T-helper 2 cell treated with Interferon-gamma antibody and Interleukin-4, amounts not matched to agents 100 ng/mL and 5 ng/mL, for 36 hours (primary cell): ENCODE measurements at places on chromosomes 12 and 14. TPM values are rescaled to one million over a fixed set of nuclear protein-coding genes. Genes with fewer than 3 reads are reported as not detected.

Gene FOXG1
- not detected in 2 replicates for total RNA-seq

Gene CLEC4C
- not detected in 2 replicates for total RNA-seq

Gene CFAP251
- total RNA-seq, result 0.48 and 0.66 TPM in 2 replicates

Gene C12orf42
- total RNA-seq, result 0.32 and 0.80 TPM in 2 replicates

Gene SLC8A3
- 0.05 TPM in 1 of 2 replicates, not detected in the other for total RNA-seq

Gene CALCOCO1
- total RNA-seq, result 40.7 and 45.5 TPM in 2 replicates

Gene HRK
- total RNA-seq, result not detected in 2 replicates

Gene TAS2R20
- 2.3 and 2.9 TPM in 2 replicates for total RNA-seq

Gene KRT85
- total RNA-seq, result not detected in 2 replicates

Gene SMCO2
- 0.45 and 0.84 TPM in 2 replicates for total RNA-seq

Gene GALNT8
- total RNA-seq, result 2.1 and 2.9 TPM in 2 replicates

Gene DEGS2
- 0.14 TPM in 1 of 2 replicates, not detected in the other for total RNA-seq

Gene ITGB7
- 742 and 770 TPM in 2 replicates for total RNA-seq

Gene FGF6
- not detected in 2 replicates for total RNA-seq

Gene COX8C
- not detected in 2 replicates for total RNA-seq

Gene STAB2
- not detected in 2 replicates for total RNA-seq

Gene SDR39U1
- 48.2 and 56.4 TPM in 2 replicates for total RNA-seq

Gene PAPLN
- total RNA-seq, result 0.25 and 0.68 TPM in 2 replicates

Gene PNP
- total RNA-seq, result 158 and 160 TPM in 2 replicates

Gene CLEC6A
- 0.09 TPM in 1 of 2 replicates, not detected in the other for total RNA-seq

Gene KCNK10
- not detected in 2 replicates for total RNA-seq

Gene EGLN3
- 51.0 and 51.7 TPM in 2 replicates for total RNA-seq

Gene EVL
- 966 and 997 TPM in 2 replicates for total RNA-seq

Gene RNASE12
- total RNA-seq, result not detected in 2 replicates

Gene P3H3
- 0.73 and 1.3 TPM in 2 replicates for total RNA-seq

Gene MFAP5
- not detected in 2 replicates for total RNA-seq

Gene SERPINA1
- total RNA-seq, result 0.16 TPM in 1 of 2 replicates, not detected in the other

Gene TPH2
- not detected in 2 replicates for total RNA-seq

Gene CD4
- 226 and 232 TPM in 2 replicates for total RNA-seq

Gene OAS3
- 114 and 117 TPM in 2 replicates for total RNA-seq

Gene TSPAN11
- not detected in 2 replicates for total RNA-seq

Gene ADCY4
- 3.5 and 5.8 TPM in 2 replicates for total RNA-seq

Gene ARF3
- 126 TPM in 2 replicates for total RNA-seq

Gene ANKRD33
- total RNA-seq, result not detected in 2 replicates

Gene CLEC4D
- not detected in 2 replicates for total RNA-seq

Gene OAS1
- 77.2 and 78.3 TPM in 2 replicates for total RNA-seq

Gene BORCS5
- total RNA-seq, result 19.9 and 22.7 TPM in 2 replicates

Gene KRT78
- not detected in 2 replicates for total RNA-seq

Gene LRRC9
- not detected in 2 replicates for total RNA-seq

Gene DNAH10
- 0.14 and 0.25 TPM in 2 replicates for total RNA-seq

Gene TUBA1B
- 2,161 and 2,173 TPM in 2 replicates for total RNA-seq

Gene TAS2R50
- 1.6 and 2.0 TPM in 2 replicates for total RNA-seq

Gene KRT83
- not detected in 2 replicates for total RNA-seq

Gene INHBC
- not detected in 2 replicates for total RNA-seq

Gene TRIM9
- total RNA-seq, result 0.16 and 0.18 TPM in 2 replicates

Gene FBXO34
- total RNA-seq, result 19.9 and 21.9 TPM in 2 replicates

Gene SPX
- total RNA-seq, result 0.52 and 1.1 TPM in 2 replicates

Gene LBHD2
- total RNA-seq, result not detected in 2 replicates

Gene ANKRD13A
- total RNA-seq, result 82.5 and 83.6 TPM in 2 replicates
